ENCODE measurements at places on chromosomes 6 and 20.

- DNase-seq, result no peak
Measured at GRCh38 chr6:65790666-65791065, 83.6 kb upstream of the EYS start.

- DNase-seq, result no peak
Measured at GRCh38 chr6:165837948-165838745, 175.1 kb upstream of the PDE10A start.

- DNase-seq, result no peak
Measured at GRCh38 chr6:126252154-126252553, 87.8 kb upstream of the CENPW start.

DNA sequence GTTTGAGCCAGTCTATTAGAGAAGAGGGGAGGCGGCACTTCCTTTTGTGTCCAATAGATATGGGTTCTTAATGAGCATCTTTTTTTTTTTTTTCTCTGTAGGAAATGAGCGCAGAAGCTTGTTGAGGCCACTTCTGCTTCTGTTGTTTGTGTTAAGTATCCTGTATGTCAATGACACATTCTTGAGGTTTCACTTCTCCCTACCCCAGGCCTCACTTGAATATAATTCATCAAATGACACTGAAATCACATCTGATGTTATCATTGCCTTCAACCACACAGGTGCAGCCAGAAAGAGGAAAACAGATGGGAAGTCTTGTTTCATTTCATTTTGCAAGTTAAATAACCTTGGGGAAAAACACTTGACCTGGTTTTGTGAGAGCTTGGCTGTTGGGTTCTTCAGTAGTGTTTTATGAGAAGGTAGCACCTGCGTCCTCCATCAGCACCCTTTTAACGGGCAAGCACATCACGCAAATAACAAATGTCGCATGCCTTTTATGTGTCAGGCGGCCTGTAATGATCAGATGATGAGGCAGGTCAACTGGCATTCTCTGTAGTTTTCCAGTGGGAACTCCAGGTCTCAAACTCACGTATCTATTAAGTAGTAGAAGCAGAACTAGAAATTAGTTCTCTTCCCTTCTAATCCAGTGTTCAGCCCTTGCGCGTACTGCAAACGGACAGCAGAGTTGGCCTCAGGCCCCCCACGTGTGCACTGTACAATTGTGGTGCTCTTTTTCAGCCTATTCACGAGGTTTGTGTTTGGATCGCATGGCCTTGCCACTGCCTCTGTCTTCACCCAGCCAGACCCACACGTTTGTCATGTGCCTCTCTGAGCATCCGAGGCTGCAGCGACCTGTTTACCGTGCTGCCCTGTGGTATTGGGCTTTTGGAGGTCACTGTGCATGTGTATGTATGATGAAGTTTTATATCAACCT is 23.5 kb downstream of the PLEKHG1 start:
- DNase-seq, result peak; percentile 55

DNA sequence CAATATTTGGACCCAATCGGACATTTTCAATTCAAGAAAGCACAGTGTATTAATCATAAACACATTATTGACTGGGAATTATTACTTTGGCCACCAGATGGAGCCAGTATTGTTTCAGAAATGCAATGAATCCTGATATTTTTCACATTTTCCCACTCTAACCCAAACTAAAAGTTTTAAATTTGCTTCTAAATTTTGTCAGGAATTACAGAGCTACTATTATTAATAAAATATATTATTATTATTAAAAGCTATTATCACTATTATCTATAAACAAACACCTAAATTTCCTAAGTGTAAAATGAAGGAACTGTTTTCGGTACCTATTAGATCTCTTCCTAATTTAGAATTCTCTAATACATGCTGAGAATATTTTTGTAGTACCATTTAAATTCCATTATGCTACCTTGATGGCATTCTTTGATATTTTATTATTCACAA is 245.3 kb downstream of the OGFRL1 start:
- DNase-seq, result no peak

- DNase-seq, result no peak
Measured at GRCh38 chr20:46206992-46207549, 89.0 kb downstream of the CD40 start.

GRCh38 chr6:170404697-170405096 is 98.1 kb downstream of the FAM120B start:
- no peak for DNase-seq

DNA sequence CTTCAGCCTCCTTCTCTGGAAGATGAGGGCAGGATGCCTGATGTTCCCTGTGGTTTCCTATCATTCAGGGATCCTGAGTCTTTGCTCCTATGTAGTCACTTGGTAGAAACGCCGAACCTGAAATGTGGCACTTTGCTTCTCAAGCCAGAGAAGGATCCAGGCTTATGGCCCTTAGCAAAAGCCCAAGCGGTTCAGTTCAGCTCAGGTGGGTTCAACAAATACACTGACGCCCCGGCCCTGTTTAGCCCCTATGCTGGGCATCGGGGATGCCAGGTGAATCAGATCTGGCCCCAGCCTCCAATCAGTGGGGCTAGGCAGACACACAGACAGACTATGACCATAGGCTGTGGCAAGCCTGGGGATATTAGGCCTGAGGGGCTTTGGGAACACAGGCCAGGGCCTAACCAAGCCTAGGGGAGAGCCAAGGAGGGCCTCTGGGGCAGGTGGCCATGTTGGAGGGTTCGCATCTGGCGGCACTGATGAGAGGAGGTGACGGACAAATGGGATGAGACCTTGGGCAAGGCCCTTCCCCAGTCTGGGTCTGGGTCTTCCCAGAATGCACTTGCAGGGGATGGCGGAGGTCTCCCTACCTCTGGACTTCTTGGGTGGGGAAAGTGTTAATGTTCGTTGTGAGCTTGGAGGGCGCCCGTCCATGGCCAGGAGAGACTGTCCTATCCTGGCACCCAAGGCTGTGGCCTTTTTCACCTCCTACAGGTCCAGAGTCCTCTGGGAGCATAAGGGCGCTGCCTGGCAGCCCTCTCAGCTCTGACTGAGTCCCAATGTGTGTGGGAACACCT is 17.6 kb upstream of the SRC start:
- no peak for DNase-seq

DNA sequence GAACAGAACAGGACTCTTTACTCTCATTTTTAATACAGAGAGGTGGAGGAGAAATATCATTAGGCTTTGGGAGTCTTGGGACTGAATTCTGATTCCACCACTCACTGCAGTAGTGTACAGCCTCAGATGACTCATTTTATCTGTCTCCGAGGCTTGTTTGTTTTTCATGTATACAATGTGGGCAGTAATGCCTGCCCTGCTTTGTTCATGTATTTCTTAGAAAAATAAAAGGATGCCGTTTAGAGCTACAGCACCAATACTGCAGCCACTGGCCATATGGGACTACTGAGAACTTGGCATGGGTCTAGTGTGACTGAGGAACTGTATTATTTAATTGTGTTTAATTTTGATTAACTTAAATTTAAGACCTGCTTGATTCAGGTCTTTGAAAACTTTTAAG is 41.2 kb upstream of the JAG1 start:
- no peak for DNase-seq

- DNase-seq, result no peak
Measured at GRCh38 chr6:129212081-129212480, 329.1 kb downstream of the LAMA2 start.

- DNase-seq, result no peak
Measured at GRCh38 chr6:7805850-7806214, 79.9 kb downstream of the BMP6 start.

- DNase-seq, result no peak
Measured at GRCh38 chr6:89731924-89732567, 87.5 kb downstream of the MDN1 start.

DNA sequence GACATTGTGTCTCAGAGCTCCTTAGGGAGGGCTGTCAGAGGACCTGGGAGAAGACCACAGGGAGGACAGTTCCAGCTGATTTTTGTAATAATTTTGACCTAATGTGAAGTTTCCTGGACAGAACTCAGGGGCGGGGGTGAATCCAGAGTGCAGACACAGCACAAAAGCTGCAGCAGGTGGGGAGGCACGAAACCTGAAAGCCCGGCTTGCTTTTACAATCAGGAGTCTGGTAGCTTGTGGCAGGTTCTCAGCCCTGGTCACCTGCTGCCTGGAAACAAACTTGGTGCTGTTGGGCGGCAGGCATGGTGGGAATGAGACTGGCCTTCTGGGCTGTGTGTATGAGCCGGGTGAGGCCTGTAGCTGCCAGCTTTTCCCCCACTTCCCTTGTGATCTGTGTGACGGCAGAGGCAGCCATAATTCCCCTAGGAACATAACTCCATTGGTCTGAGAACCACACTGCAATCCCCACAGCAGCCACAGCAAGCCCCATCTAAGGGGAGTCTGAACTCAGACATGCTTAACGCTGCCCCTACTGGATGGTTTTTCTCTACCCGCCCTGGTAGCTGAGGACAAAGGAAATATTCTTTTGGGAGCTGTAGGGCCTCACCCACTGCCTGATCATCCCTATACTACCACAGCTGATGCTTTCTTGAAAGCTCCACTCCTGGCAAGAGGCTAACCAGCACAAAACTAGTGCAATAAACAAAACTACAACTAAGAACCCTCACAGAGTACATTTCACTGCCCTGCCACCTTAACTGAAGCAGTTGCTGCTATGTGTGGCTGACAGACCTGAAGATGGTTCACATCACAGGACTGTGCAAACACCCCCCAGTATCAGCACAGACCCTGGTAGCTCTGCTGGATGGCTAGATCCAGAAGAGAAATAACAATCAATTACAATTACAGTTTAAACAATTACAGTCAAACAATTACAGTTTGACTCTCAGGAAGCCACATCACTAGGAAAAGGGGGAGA is 1055.1 kb upstream of the GJE1 start:
- no peak for DNase-seq

DNA sequence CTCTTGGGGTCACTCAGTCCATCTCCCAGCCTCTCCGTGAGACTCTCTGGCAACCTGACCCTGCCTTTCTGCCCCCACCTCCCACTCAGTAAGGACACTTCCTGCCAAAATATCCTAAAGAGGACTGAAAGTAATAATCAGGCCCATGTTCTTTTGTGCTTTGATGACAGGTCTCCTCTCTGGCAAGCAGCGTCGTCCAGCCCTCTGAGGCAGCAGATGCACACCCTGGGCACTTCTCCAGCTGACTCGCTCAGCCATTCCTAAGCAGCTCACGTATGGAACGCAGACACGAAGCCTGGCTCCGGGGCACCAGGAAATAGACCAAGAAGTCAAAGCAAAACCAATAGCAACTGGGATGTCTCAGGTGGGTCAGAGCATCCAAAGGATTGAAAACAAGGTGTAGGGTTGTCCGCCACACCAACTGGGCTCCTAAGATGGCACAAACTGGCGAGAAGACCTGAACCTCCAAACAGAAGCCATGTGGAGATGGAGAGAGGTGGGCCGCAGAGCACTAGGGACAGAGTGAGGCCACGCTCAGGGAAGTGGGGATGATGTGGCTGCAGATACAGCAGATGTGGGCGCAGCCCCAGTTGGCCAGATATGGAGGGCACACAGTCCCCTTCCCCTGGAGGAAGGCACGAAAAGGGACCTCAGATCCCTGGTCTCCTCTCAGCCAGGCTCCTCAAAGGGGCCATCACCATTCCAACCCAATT is 99.3 kb downstream of the PRND start:
- DNase-seq, result no peak

DNA sequence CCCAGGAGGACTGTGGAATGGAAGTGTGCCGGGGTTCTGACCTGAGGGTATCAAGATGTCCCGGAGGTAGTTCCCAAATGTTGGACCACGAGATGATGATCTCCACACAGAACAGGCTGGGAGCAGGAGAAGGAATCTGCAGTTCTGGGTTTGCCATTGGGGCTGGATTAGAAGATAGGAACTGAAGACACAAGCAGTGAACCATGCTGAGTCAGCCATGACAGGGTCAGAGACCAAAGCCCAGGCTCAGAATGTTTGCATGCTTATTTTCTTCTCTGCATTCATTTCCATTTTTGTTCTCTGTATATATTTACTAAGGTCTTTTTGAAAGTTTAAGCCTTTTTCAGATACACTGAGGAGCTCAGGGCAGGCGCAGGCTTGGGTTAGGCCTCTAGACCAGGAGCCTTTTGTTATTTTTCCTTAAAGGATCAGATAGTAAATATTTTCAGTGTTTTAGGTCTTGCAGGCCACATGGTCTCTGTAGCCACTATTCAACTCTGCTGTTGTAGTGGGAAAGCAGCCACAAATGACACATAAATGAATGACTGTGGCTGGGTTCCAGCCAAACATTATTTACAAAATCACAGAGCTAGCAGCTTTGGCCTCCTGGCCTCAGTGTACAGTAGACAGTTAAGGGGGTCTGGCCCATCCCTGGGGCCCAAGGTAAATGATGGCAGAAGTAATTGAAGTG is 28.5 kb downstream of the SLC35D3 start:
- DNase-seq, result no peak

DNA sequence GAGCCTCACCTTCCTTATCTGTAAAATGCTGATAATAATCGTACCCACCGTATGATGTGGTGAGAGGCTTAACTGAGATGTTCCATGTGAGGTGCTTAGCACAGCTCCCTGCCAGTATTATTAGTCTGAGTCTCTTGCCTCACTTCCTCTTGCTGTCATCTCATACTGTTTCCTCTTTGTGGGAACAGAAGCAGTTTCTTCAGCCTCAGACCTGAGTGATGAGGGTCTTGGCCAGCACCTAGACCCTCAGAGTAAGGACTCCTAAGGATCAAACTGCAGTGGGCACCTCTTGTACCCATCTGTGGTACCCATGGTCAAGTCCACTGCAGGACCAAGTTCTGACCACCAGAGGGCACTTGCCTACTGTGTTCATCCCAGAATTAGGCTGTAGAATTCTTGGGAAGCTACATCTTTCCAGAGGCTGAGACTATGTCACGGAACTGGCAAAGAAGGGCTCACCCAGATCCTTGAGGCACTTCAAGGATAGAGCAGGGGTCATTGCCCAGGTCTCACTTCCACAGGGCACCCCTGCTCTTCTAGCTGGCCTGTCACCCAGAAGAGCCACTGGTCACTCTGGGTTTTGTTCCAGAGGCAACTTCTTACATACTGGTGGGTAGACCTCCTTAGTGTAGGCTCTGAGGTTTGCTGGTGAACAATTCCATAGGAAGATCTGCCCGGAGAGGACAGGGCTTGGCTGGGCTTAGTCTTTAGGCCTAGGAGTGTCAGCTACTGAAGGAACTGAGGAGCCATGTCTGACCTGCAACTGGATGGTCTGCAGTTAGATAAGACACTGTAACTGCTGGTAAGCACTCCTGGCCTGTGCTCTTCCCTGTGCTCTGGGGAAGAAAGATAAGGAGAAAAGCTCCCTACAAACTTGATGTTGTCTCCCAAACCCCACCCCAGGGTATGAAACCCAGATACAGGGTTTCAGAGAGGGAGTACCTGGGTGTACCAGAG is 20.6 kb upstream of the SGK2 start:
- no peak for DNase-seq

GRCh38 chr6:31007694-31008093 is 2.6 kb upstream of the MUC22 start:
- no peak for DNase-seq

- DNase-seq, result no peak
Measured at GRCh38 chr6:26021001-26021349, 58.4 kb downstream of the TRIM38 start.
